Cardiac muscle cell (in vitro differentiated cells and primary cell): ENCODE measurements at places on chromosomes 4 and X. TPM values are rescaled to one million over a fixed set of nuclear protein-coding genes. Genes with fewer than 3 reads are reported as not detected.

The MYOZ2 gene
- polyA plus RNA-seq: 45.1 and 54.0 TPM in 2 replicates

The CRLF2 gene
- not detected in 2 replicates for polyA plus RNA-seq

The HMX1 gene
- polyA plus RNA-seq: 0.13 TPM in 1 of 2 replicates, not detected in the other

The FABP2 gene
- 9.9 and 12.4 TPM in 2 replicates for polyA plus RNA-seq

The TMEM187 gene
- 12.9 and 14.6 TPM in 2 replicates for polyA plus RNA-seq

The COX7B gene
- 1,340 and 1,709 TPM in 2 replicates for polyA plus RNA-seq

The SSX2 gene
- not detected in 2 replicates for polyA plus RNA-seq

The EGF gene
- polyA plus RNA-seq: 3.0 TPM in 2 replicates

The MUC7 gene
- not detected in 2 replicates for polyA plus RNA-seq

The CCDC110 gene
- polyA plus RNA-seq: 1.8 TPM in 1 of 2 replicates, not detected in the other

The INTS12 gene
- polyA plus RNA-seq: 32.2 and 34.8 TPM in 2 replicates

The ZXDA gene
- 1.5 and 2.5 TPM in 2 replicates for polyA plus RNA-seq

The ATG4A gene
- polyA plus RNA-seq: 19.4 and 29.5 TPM in 2 replicates

The ARHGAP24 gene
- 5.1 and 9.7 TPM in 2 replicates for polyA plus RNA-seq

The ADGRG2 gene
- 1.4 and 3.1 TPM in 2 replicates for polyA plus RNA-seq

The ADAM29 gene
- polyA plus RNA-seq: not detected in 2 replicates

The G3BP2 gene
- 181 and 194 TPM in 2 replicates for polyA plus RNA-seq

The HSD17B13 gene
- 1.0 TPM in 1 of 2 replicates, not detected in the other for polyA plus RNA-seq

The F8A2 gene
- polyA plus RNA-seq: not detected in 2 replicates

The JAKMIP1 gene
- 0.42 and 0.68 TPM in 2 replicates for polyA plus RNA-seq

The DOK7 gene
- 13.7 and 14.4 TPM in 2 replicates for polyA plus RNA-seq

The USP46 gene
- 23.5 and 24.2 TPM in 2 replicates for polyA plus RNA-seq

The ACE2 gene
- 0.45 and 1.6 TPM in 2 replicates for polyA plus RNA-seq

The DCAF8L2 gene
- not detected in 2 replicates for polyA plus RNA-seq

The PAGE4 gene
- not detected in 2 replicates for polyA plus RNA-seq

The ZCCHC18 gene
- polyA plus RNA-seq: 4.8 and 5.5 TPM in 2 replicates

The SFRP2 gene
- 1.8 and 5.0 TPM in 2 replicates for polyA plus RNA-seq

The SPANXC gene
- polyA plus RNA-seq: not detected in 2 replicates

The XKRX gene
- polyA plus RNA-seq: 0.89 and 1.1 TPM in 2 replicates

The MSANTD1 gene
- polyA plus RNA-seq: 0.37 and 0.92 TPM in 2 replicates

The FUNDC2 gene
- 119 and 126 TPM in 2 replicates for polyA plus RNA-seq

The EDNRA gene
- 24.2 and 36.7 TPM in 2 replicates for polyA plus RNA-seq

The MAML3 gene
- polyA plus RNA-seq: 7.8 and 9.6 TPM in 2 replicates

The MAGEA8 gene
- 0.34 TPM in 1 of 2 replicates, not detected in the other for polyA plus RNA-seq

The PDGFC gene
- 6.9 and 10.1 TPM in 2 replicates for polyA plus RNA-seq

The CLGN gene
- 18.0 and 34.4 TPM in 2 replicates for polyA plus RNA-seq

The GPR50 gene
- polyA plus RNA-seq: 0.24 TPM in 1 of 2 replicates, not detected in the other

The TLR7 gene
- polyA plus RNA-seq: not detected in 2 replicates

The C4orf36 gene
- 0.83 TPM in 1 of 2 replicates, not detected in the other for polyA plus RNA-seq

The METTL14 gene
- polyA plus RNA-seq: 31.9 and 37.1 TPM in 2 replicates

The MAGEA1 gene
- not detected in 2 replicates for polyA plus RNA-seq

The AKAP4 gene
- polyA plus RNA-seq: not detected in 2 replicates

The WDR17 gene
- 0.77 TPM in 1 of 2 replicates, not detected in the other for polyA plus RNA-seq

The UGT8 gene
- polyA plus RNA-seq: 0.43 and 0.74 TPM in 2 replicates

The CNGA2 gene
- not detected in 2 replicates for polyA plus RNA-seq

The CXCR3 gene
- polyA plus RNA-seq: not detected in 2 replicates

The RAP2C gene
- 28.7 and 32.8 TPM in 2 replicates for polyA plus RNA-seq

The CAPN6 gene
- polyA plus RNA-seq: 0.04 and 1.4 TPM in 2 replicates

The H2BW2 gene
- not detected in 2 replicates for polyA plus RNA-seq
